ENCODE measurements at places on chromosomes 6 and 20.

DNA sequence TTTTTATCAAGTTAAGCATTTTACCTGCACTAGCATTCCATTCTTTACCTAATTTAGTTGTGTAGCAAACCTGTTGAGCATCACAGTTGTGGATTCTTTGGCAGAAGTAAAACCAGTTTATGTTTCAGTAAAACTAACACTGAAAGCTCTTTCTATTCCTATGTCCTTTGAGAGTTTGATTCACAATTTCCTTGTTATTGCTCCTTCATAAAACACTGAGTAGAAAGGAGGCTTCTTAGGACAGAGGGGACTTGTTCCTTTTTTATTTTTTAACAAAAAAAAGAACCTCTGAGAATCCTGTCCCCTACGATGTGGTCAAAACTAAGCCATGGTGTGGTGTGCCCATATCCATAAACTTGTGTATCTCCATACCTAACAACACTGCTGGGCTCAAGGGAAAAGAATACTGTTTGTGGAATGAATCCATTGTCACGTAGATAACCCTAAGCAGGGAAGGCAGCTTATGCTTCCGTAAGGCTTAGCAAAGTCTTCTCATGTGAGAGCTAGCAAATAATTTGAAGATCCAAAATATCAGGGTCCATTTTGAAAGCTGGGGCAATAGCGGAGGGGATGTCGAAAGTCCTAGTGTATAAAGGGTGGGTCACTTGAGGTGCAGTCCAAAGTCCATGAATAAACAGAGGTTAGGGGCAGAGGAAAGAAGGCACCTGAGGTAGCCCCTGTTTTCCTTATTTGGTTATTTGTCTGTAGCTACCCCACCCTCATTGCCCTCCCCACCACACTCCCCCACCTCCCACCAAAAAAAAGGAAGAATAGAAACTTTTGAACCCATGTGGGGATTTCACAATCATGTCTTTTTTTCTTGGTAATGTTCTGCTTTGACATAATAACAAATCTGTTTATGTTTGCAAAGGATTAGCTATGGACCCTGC is 71.0 kb downstream of the PLAGL1 start:
- no peak for DNase-seq
- peaks cover 2% of the 10 kb centered on the region for H3K4me1 ChIP-seq

- H3K27ac ChIP-seq: peak overlapping the region; percentile 59
- H3K27me3 ChIP-seq: no peaks in the 10 kb centered on the region
- peak overlapping the region; percentile 64 for H3K4me3 ChIP-seq
- peaks cover 96% of the 10 kb centered on the region for H3K4me1 ChIP-seq
Observed at GRCh38 chr20:32972181-32973076, 31.8 kb downstream of the SUN5 start.

DNA sequence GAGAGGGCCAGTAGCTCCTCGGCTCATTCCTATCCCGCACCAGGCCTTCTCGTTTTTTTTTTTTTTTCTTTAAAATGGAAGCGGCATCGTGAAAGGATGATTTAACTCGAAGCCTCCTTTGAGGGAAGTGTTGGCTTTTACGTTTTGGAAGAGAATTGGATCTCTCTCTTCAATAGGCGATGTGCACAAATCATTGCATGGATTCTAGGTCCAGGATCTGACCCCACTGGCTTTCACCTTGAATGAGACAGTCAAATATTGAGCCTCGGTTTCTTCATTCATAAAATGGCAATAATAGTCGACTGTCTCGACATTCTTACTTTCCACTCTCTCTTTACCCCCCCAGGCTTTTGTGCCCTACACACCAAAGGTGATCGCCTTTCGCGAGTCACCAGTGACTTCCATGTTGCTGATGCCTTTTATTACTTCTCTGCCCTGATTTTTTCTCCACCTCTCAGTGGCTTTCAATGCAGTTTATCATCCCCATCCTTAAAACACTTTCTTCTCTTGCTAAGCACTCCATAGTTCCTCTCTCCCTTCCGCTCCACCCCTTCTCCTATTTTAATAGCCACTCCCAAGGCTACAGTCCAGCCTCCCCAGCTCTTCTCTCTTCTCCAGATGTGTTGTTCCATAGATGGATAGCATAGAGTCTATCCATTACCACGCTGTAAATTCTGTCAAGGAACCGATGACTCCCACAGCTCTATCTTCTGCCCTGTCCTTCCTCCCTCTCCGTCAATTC is 473 bp upstream of the DTNBP1 start:
- no peaks in the 10 kb centered on the region for H3K27me3 ChIP-seq
- no peaks in the 10 kb centered on the region for H3K36me3 ChIP-seq
- H3K4me3 ChIP-seq: peak overlapping the region; percentile 89
- H3K27ac ChIP-seq: peak overlapping the region; percentile 70

DNA sequence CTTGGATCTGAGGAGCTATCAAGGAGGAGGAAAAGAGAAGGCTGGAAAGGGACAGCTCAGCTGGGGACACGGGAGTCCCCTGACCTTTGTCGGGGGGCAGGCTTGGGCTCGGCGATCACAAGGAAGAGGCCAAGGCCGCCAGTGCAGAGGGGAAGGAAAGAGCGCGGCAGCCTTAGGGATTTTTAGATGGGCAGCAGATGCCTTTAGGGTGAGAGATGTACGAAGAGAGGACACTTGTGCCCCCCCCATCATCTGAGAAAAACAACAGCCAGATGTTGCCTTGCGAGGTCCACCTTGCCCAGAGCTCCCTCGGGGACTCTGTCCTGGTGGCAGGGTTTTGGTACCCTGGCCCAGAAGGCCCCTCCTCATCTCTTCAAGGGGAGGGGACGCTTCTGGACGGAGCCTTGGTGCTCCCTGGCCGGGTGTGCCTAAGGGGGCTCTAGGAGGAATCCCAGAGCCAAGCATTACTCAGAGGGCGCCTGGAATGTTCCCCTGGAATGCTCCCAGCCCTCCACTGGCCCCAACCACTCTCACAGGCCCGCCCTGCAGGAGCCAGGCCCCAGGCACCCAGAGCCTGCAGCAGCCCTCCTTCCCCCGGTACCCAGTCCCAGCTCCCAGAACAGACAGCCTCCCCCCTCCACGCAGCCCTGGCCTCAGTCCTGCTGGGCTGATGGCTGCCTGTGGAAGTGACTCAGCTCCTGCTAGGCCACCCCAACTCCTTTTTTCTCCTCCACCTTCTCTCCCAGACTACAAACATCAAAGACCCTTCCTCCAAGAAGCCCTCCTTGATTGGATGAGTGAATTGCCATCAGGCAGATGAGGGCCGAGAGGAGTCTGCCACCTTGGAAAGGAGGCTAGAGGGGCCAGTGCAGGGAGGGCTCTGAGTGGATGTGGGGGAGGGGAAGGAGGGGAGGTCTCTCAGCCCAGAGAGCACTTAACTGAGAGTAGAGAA is 1.8 kb downstream of the ADAM33 start:
- peaks cover 11% of the 10 kb centered on the region for H3K27me3 ChIP-seq
- H3K27ac ChIP-seq: no peak overlapping the region
- no peak overlapping the region for H3K4me3 ChIP-seq
- H3K4me1 ChIP-seq: no peaks in the 10 kb centered on the region
- no peak for DNase-seq
- no peaks in the 10 kb centered on the region for H3K36me3 ChIP-seq

DNA sequence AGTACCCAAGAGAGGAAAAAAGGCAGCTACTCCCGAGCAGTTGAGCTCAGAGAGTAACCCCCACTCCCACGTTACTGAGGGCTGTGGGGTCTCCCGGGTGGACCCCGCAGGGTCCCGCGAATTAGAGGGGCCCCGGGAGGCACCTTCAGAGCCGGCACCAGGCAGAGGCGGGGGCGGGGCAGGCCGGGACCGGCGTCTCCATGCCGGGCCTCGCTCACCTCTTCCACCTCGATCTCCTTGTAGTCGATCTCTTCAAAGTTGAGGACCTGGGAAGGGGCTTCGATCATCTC is 381 bp downstream of the MAP3K7 start:
- no peaks in the 10 kb centered on the region for H3K36me3 ChIP-seq
- peak overlapping the region; percentile 83 for H3K4me3 ChIP-seq
- H3K27me3 ChIP-seq: no peaks in the 10 kb centered on the region
- peaks cover 30% of the 10 kb centered on the region for H3K4me1 ChIP-seq
- peak overlapping the region; percentile 95 for H3K27ac ChIP-seq
- DNase-seq: no peak

- no peaks in the 10 kb centered on the region for H3K4me1 ChIP-seq
- no peak overlapping the region for H3K4me3 ChIP-seq
- no peaks in the 10 kb centered on the region for H3K36me3 ChIP-seq
- no peak for DNase-seq
- H3K27me3 ChIP-seq: no peaks in the 10 kb centered on the region
Observed at GRCh38 chr6:107230024-107230423, 114.7 kb upstream of the BEND3 start.
